ENCODE measurements at places on chromosomes 6 and 20. TPM values are rescaled to one million over a fixed set of nuclear protein-coding genes. Genes with fewer than 3 reads are reported as not detected.

Gene LTV1
- 16.7 TPM for total RNA-seq

Gene DIDO1
- 59.8 TPM for total RNA-seq

Gene NOX3
- not detected for total RNA-seq

Gene COL19A1
- total RNA-seq: not detected

Gene PPP1R3G
- total RNA-seq: 3.2 TPM

Gene CDH26
- total RNA-seq: 3.1 TPM

Gene TOMM34
- 14.6 TPM for total RNA-seq

Gene C6orf141
- total RNA-seq: 9.4 TPM

Gene SYCP2
- 4.5 TPM for total RNA-seq

Gene EDN1
- total RNA-seq: 11.5 TPM

Gene BPI
- total RNA-seq: not detected

DNA sequence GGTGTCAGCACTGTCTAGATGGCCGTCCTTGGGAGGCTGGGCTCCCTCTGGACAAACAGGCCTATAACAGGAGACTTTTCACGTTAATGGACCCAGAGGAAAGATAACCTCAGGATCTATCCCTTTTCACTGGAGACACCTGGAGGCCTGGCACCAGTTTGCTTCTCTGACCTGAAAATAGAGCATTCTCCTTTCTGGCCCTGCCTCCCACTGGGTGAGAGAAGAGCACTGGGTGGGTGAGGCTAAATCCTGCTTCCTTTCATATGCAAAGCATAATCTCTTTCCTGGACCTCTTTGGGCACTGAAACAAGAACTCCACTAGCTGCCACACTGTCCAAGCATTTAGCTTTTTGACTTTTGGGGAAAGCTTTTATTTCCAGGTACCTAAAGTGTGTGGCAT lies 78.3 kb downstream of the FOXO3 start:
- DNase-seq: no peak

- no peak for DNase-seq
Observed at GRCh38 chr20:62388839-62389600, 2.1 kb downstream of the RPS21 start.

- DNase-seq: no peak
Observed at GRCh38 chr6:155254139-155254538, 9.7 kb upstream of the CLDN20 start.

DNA sequence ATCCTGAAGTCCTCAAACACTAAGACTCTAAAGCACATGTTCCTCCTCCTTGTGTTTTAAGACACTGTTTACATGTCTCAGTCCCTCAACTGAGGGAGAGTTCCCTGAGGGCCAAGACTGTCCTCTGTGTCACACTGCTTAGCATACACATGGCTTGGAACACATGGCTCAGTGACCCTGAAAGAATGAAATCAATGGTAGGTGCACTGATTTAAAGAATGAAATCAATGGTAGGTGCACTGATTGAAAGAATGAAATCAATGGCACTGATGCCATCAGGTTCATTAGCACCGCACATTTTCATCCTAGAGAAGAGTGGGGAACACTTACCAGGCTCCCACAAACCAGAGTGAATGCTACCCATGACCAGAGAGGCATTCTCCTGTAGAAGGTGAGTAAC lies 9.8 kb downstream of the TOMM34 start:
- DNase-seq: no peak

- DNase-seq: no peak
Observed at GRCh38 chr6:23659125-23659524, 466.9 kb upstream of the NRSN1 start.

GRCh38 chr6:15429141-15430110 lies 183.6 kb downstream of the JARID2 start:
- DNase-seq: no peak

DNA sequence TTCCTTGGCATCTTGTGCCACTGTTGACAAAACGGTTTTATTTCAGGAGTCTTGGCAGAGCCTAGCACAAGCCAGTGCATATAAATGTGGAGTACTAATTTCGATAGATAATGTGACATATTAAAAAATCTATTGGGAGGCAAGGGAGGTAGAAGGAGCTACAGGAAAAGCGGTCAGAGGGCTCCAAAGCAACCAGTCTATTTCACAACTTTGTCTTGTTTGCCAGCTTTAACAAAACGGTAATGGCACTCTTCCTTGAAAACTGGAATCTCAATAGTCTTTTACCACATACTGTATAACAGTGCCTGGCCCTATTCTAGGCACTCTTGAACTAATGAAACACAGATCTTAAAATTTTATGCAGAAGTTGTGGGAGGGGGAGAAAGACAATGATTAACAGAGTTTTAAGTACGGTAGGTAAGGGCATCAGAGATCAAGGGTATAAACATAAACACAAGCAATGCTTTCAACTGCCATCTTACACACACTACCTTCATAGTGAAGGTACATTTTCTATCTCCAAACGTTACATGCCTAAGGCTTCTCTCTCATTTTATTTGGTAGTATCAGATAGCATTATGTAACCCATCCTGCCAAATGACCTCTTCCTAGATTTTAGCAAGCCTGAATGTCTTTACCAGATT lies 33.5 kb upstream of the SYNCRIP start:
- no peak for DNase-seq

DNA sequence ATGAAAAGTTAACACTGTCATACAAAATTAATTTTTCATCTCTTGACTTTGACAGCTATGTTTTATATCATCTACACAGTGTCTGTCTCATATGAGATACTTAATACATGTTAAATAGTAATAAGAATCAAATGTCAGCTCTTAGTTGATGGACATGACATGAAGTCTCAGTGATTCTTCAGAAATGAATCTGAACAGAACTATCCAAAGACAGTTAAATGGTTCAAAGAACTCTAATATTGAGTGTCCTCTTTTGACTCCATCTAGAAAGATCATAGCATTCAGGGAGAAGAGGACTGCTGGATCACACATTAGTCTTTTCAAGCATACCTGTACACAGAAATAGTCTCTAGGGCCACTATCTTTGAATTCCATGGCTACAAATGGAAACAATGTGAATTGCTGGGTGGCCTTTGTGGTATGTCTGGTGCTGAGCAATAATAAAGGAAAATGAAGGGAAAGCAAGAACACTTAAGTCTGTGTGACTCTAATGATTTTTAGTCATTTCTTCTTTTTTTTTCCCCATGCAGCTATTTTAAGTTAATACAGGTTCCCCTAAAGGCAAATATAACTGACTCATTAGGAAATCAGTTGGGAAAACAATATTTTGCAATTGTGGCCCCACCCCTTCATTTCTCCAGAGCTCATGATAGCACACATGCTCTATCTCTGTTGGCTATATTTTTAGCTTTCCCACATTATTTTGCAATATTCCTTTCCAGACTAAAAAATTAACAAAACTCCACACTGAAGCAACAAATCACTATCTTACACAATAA lies 367.5 kb downstream of the GRIK2 start:
- no peak for DNase-seq

DNA sequence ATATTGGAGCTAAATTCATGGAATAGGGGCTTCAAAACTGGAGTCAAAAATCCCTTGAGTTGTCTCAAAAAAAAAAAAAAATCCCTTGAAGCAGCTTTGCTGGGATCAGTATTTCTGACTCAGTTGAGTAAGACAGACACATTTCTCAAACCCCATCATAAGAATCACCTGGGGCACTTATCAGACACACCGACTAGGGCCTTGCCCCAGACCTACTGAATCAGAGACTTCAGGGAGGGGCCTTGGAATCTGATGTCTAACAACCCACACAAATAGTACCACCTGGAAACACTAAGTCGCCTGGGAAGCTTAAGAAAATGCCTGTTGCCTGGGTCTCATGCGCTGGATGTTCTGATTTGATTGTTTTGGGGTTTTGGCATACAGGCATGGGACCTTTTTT lies 44.9 kb upstream of the RNF144B start:
- DNase-seq: no peak

- no peak for DNase-seq
Observed at GRCh38 chr20:57291003-57291402, 24.6 kb upstream of the BMP7 start.

- no peak for DNase-seq
Observed at GRCh38 chr20:57838670-57839151, 128.9 kb upstream of the PMEPA1 start.

GRCh38 chr20:58567437-58567836 lies 52.2 kb upstream of the APCDD1L start:
- no peak for DNase-seq

GRCh38 chr20:13174402-13174801 lies 46.7 kb upstream of the ISM1 start:
- no peak for DNase-seq

GRCh38 chr6:140548366-140548765 lies 1173.9 kb upstream of the CITED2 start:
- no peak for DNase-seq

- DNase-seq: no peak
Observed at GRCh38 chr6:46186583-46186982, 15.8 kb upstream of the ENPP5 start.

- DNase-seq: no peak
Observed at GRCh38 chr6:166589337-166589731, 2.9 kb upstream of the RAMACL start.

- no peak for DNase-seq
Observed at GRCh38 chr6:142896732-142897131, 48.2 kb downstream of the HIVEP2 start.

GRCh38 chr6:55499591-55499990 lies 79.4 kb downstream of the HMGCLL1 start:
- no peak for DNase-seq

- DNase-seq: no peak
Observed at GRCh38 chr20:32537657-32538525, 47.2 kb downstream of the NOL4L start.

Data from breast epithelium (tissue), 4 donors.